ENCODE measurements at places on chromosomes 2 and 18. TPM values are rescaled to one million over a fixed set of nuclear protein-coding genes. Genes with fewer than 3 reads are reported as not detected.

TMEM163 gene
- total RNA-seq, result 1.1 TPM

RTP5 gene
- not detected for total RNA-seq

STARD6 gene
- not detected for total RNA-seq

DSG2 gene
- 1.2 TPM for total RNA-seq

CAPN13 gene
- not detected for total RNA-seq

CBLN2 gene
- total RNA-seq, result 0.33 TPM

ALPG gene
- total RNA-seq, result not detected

DNA sequence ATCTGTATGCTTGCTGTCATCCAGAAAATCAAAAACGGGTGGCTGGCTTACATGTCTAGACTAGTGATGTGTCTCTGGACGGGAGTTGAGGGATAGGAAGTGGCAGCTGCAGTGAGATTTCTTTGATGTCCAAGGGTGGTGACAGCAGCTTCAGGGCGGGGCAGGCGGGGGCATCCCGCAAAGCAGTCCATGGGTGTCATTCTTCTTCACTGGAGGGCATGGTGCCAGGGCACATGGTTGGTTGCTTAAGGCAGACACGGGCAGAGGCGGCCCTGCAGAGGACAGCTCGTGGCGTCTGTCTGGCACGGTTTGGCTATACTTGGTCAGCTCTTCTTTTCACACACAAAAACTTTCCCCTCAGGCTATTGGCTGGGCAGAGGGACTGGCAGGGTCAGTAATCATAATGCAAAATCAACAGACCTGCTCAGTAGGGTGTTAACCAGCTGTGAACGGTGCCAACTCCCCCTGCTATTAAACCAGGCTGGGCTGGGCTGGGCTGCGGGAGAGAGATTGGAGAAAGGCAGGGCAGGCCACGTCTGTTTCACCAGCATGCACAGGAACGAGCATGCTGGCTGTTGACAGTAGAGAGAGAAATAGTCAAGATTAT is 63.7 kb downstream of the COL4A3 start:
- DNase-seq, result no peak
- no peaks in the 10 kb centered on the region for H3K36me3 ChIP-seq
- H3K4me3 ChIP-seq, result no peak overlapping the region
- no peak overlapping the region for H3K27ac ChIP-seq
- H3K4me1 ChIP-seq, result no peaks in the 10 kb centered on the region

DNA sequence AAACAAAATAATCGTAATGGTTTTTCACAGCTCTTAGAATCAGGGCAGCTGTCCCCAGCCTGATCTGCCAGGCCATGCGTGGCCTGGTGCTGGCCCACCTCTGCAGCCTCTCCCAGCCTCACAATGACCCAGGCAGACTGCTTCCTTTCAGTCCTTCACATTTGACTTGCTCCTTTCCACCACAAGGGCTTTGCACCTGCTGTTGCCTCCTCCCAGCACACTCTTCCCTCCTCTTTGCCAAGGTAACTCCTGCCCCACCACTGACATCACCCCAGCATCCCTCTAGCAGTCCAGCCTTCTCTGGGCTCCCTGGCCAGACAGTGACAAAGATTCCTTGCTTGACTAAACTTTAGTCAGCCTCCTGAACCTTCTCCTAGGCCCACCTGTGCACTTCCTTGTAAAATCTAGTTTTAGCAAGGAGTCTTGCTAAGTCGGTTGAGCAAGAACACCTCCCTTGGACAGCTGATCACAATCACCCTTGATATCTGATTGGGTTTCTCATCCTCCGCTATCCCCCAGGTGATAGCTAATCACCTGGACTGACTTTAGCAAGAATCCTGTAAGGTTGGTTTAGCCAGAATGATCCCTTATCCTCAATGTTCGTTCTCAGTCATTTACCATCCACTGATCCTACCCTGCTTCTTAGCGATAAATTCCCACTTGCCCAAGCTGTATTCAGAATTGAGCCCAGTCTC is 16.2 kb upstream of the RAB11FIP5 start:
- H3K27ac ChIP-seq, result no peak overlapping the region
- H3K27me3 ChIP-seq, result no peaks in the 10 kb centered on the region
- no peaks in the 10 kb centered on the region for H3K4me1 ChIP-seq

DNA sequence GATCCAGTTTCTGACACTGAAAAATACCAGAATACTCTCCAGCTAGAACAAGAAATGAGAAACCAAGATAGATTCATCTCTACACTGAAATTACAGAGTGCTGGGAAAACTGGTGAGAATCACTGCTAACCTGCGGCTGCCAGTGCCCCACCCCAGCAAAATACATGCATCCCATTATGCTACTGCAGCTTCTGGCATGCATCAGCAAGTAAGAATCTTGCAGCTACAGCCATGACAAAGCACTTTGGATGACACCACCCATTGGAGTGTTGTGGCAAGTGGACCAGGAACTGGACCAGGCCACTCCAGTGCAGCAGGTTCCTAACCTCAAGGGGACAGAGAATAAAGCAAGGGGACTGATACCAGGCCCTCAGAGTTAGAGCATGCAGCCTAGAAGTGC is 378.8 kb upstream of the ETAA1 start:
- H3K27me3 ChIP-seq, result no peaks in the 10 kb centered on the region
- H3K36me3 ChIP-seq, result no peaks in the 10 kb centered on the region
- no peaks in the 10 kb centered on the region for H3K4me1 ChIP-seq
- H3K4me3 ChIP-seq, result no peak overlapping the region
- H3K27ac ChIP-seq, result no peak overlapping the region

DNA sequence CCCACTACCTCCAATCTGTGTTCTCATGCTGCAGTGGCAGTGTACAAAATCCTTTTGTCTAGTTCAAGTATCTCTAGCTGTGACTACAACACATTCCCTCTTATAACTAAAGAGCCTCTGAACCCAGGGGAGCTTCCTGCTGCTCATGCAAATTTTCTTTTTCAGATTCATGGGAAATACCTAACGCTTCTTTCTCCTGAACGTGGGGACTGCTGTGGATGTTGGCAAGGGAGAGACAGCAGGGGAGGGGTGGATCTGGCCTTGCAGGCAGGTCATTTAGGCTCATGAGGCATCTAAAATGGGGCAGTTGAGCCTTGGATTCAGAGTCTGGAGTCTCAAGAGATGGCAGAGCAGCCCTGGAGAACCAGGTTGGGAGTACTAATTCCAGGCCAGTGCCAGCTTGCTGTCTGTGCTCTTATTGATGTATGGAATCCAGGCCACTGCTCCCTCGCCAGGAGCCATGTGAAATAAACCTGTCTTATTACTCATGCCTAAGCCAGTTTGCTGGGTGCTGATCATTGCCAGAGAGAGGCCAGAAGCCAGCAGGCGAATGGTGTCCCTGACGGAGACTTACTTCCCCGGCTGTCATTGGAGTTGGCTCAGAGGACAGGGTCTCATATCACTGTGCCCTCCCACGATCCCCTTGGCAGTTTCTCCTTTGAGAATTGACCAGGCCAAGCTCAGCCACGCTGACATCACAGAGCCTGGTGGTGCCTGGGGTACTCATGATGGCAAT is 29.2 kb upstream of the TNP1 start:
- no peaks in the 10 kb centered on the region for H3K36me3 ChIP-seq
- no peak overlapping the region for H3K27ac ChIP-seq
- DNase-seq, result no peak
- no peaks in the 10 kb centered on the region for H3K4me1 ChIP-seq

DNA sequence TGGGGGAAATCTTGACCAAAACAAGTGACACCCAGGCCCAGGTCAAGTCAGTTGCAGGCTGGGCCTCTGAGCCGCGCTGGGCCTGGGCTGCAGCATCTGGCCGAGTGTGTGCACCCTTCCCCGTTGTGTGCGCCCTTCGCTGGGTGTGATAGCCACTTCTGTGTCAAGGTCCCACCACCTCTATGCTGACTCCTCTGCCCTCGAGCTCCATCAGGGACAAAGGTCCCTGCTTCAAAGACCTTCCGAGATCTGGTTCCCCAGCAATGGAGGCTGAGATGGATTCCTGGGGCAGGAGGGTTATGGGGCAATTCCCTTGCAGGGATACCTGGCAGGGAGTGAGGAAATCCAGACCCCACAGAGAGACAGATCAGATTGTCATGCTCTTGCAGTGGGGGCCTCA is 93.6 kb downstream of the PIEZO2 start:
- no peaks in the 10 kb centered on the region for H3K27me3 ChIP-seq
- DNase-seq, result peak; percentile 70

GRCh38 chr2:179987916-179988315 is 19.2 kb downstream of the CWC22 start:
- no peak overlapping the region for H3K4me3 ChIP-seq
- no peaks in the 10 kb centered on the region for H3K4me1 ChIP-seq
- H3K27me3 ChIP-seq, result no peaks in the 10 kb centered on the region
- H3K36me3 ChIP-seq, result peaks cover 87% of the 10 kb centered on the region
- H3K27ac ChIP-seq, result no peak overlapping the region

- H3K36me3 ChIP-seq, result no peaks in the 10 kb centered on the region
- no peak overlapping the region for H3K27ac ChIP-seq
- H3K27me3 ChIP-seq, result no peaks in the 10 kb centered on the region
- no peak overlapping the region for H3K4me3 ChIP-seq
Observed at GRCh38 chr18:30094556-30094955, 948.0 kb downstream of the DSC3 start.

- no peaks in the 10 kb centered on the region for H3K36me3 ChIP-seq
- DNase-seq, result no peak
- H3K27me3 ChIP-seq, result no peaks in the 10 kb centered on the region
- no peak overlapping the region for H3K27ac ChIP-seq
- H3K4me1 ChIP-seq, result no peaks in the 10 kb centered on the region
- no peak overlapping the region for H3K4me3 ChIP-seq
Observed at GRCh38 chr2:30933496-30933895, 126.2 kb upstream of the CAPN13 start.

GRCh38 chr2:98187194-98187593 is 100.2 kb downstream of the VWA3B start:
- H3K27me3 ChIP-seq, result no peaks in the 10 kb centered on the region
- no peaks in the 10 kb centered on the region for H3K36me3 ChIP-seq
- no peak overlapping the region for H3K27ac ChIP-seq

GRCh38 chr2:200274116-200275075 is 32.1 kb upstream of the SPATS2L start:
- DNase-seq, result peak; percentile 53
- no peaks in the 10 kb centered on the region for H3K4me1 ChIP-seq
- no peaks in the 10 kb centered on the region for H3K36me3 ChIP-seq
- no peaks in the 10 kb centered on the region for H3K27me3 ChIP-seq
- H3K4me3 ChIP-seq, result no peak overlapping the region
- no peak overlapping the region for H3K27ac ChIP-seq

- H3K4me1 ChIP-seq, result peaks cover 40% of the 10 kb centered on the region
- peaks cover 24% of the 10 kb centered on the region for H3K36me3 ChIP-seq
- peak; percentile 97 for DNase-seq
- peak within 1 kb of the TSS; percentile 95 for H3K27ac ChIP-seq
- no peaks in the 10 kb centered on the region for H3K27me3 ChIP-seq
Observed at GRCh38 chr2:71130152-71130904, at the start of the genes MCEE and MPHOSPH10. Gene MCEE, minus strand, starts transcription at chr2:71130229. Its CDS starts 10 bp downstream, at chr2:71130219. Gene MPHOSPH10, plus strand, starts transcription at chr2:71130634. Its CDS starts 32 bp downstream, at chr2:71130666.

GRCh38 chr2:228594012-228594411 is 412.5 kb upstream of the SPHKAP start:
- H3K36me3 ChIP-seq, result no peaks in the 10 kb centered on the region
- H3K4me3 ChIP-seq, result no peak overlapping the region
- H3K4me1 ChIP-seq, result no peaks in the 10 kb centered on the region
- no peak overlapping the region for H3K27ac ChIP-seq
- no peaks in the 10 kb centered on the region for H3K27me3 ChIP-seq

DNA sequence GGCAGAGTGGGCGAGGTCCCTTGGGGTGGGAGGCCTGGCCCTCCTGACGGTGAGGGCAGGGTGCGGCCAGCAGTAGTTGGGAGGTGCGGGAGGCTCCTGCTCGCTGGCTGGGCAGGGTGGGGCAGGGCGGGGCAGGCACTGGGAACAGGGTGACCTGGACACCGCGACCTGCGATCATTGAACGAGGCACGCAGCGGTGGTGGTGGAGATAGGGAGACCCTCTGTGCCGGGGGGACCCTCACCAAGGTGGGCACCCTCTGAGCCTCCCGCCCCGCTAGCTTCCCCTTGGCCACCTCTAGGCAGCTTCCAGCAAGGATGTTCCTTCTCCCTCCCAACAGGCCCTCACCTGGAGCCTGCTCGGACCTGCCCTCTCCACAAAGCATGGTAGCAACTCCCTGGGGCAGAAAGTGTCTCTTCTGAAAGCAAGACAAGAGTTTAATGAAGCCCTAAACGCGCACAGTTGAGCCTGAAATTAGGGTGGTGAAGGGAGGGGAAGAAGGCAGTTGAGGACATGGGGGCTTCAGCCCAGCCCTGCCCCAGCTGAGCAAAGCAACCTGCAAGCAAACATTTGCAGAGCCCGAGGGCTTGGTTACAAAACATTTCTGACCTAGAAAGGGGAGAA is 15.4 kb upstream of the FOSL2 start:
- H3K36me3 ChIP-seq, result no peaks in the 10 kb centered on the region
- DNase-seq, result no peak
- no peaks in the 10 kb centered on the region for H3K27me3 ChIP-seq
- H3K4me3 ChIP-seq, result no peak overlapping the region
- H3K27ac ChIP-seq, result no peak overlapping the region

- H3K36me3 ChIP-seq, result no peaks in the 10 kb centered on the region
- no peak for DNase-seq
- H3K27me3 ChIP-seq, result peaks cover 16% of the 10 kb centered on the region
- no peaks in the 10 kb centered on the region for H3K4me1 ChIP-seq
- no peak overlapping the region for H3K4me3 ChIP-seq
- no peak overlapping the region for H3K27ac ChIP-seq
Observed at GRCh38 chr2:222554517-222554916, 101.4 kb downstream of the FARSB start.

DNA sequence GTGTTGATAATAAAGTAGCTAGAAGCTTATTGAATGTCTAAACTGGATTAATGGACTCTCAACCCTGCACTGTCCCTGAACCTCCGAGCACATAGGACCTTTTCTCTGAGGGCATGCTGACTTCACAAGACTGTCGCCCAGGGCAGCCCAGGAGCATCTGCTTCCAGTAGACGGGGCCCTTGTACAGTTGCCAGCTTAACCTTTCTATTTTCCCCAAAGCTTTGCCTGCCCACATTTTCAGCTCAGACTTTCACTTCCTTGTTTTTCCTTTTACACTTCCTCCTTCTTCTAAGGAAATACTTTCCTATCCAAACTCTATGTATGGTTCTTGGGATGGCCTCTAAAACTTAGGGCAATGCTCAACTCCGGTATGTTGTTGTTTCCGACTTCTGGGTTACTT is 1.3 kb downstream of the VWA3B start:
- H3K4me1 ChIP-seq, result peaks cover 16% of the 10 kb centered on the region
- H3K27me3 ChIP-seq, result no peaks in the 10 kb centered on the region
- DNase-seq, result no peak

DNA sequence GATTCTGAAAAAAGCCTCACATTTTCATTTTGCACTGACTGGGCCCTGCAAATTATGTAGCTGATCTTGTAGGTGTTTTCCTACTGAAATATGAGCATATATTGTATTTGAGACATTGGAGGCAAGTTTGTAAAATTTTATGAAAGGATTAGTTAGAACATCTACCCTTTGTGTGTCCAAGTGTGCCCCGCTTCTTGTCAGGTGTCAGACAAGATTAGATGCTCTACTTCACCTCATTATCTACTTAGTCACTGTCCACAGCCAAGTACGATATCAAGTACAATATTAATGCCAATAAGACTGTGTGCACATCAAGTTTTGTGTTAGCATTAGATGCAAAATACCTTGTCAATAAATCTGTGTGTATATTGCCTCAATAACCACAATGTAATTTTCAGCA is 67.8 kb upstream of the RPRM start:
- H3K27me3 ChIP-seq, result no peaks in the 10 kb centered on the region
- peak; percentile 53 for DNase-seq
- H3K27ac ChIP-seq, result no peak overlapping the region
- H3K36me3 ChIP-seq, result no peaks in the 10 kb centered on the region
- H3K4me1 ChIP-seq, result no peaks in the 10 kb centered on the region
- no peak overlapping the region for H3K4me3 ChIP-seq

- H3K4me1 ChIP-seq, result no peaks in the 10 kb centered on the region
- no peak overlapping the region for H3K4me3 ChIP-seq
- no peak overlapping the region for H3K27ac ChIP-seq
- H3K36me3 ChIP-seq, result no peaks in the 10 kb centered on the region
Observed at GRCh38 chr2:228999326-228999725, 271.8 kb downstream of the PID1 start.

All from esophagus muscularis mucosa (tissue), 4 donors.